ENCODE measurements at places on chromosomes 5 and 9.

- DNase-seq = no peak
Measured at GRCh38 chr9:123863164-123863855, 66.6 kb downstream of the DENND1A start.

GRCh38 chr5:62168506-62169281 is 137.3 kb upstream of the KIF2A start:
- DNase-seq = no peak

- DNase-seq = no peak
Measured at GRCh38 chr5:21765406-21765805, 1087.7 kb downstream of the CDH12 start.

- DNase-seq = no peak
Measured at GRCh38 chr5:103244398-103244797, 14.2 kb upstream of the MACIR start.

GRCh38 chr5:76427206-76428140 is 24.4 kb downstream of the IQGAP2 start:
- DNase-seq = no peak

DNA sequence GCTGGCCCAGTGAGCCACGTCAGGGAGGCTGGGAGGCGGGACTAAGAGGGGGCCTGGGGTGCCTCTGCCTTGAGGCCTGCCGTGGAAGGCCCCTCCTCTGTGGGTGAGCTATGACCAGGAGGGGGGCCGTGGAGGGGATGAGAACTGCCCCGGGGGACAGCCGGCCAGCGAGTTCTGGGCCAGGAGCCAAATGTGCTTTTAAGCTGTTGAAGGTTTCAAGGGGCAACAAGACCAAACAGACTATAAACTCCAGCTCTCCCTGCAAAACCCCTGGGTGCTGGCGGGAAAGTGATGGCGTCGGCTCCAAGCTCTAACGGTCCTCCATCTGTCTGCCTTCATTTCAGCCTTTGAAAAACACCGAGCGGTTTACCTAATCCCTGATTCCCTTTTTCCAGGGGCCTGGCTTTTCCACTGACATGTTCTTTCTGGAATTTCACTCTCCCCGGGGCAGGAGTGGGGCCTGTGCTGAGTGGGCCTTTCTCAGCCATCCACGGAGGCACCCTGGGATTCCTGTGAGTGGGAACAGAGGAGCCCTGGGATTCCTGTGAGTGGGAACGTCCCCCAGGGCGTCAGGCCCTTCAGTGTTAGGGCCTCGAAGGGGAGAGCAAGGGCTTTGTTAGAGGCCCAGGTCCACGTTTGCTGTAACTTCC is 65.6 kb downstream of the COL5A1 start:
- no peak for DNase-seq

DNA sequence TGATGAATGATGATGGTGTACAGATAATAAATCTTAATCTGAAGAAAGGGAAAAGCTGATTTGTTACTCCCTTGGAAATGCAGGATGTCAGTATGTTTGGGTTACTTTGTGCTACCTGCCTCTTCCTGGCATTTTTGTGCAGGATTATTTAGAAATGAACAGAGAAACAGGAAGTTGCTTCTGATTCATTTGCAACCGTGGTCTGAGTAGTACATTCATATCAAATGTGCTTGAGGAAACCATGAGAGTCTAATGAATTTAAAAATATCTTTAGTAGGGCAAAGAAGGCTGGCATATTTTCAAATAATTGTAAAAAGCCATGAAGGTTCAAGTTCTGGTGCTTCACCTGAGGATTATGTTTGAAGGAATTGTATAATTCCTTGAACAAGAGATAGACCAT is 391.6 kb downstream of the TMEM161B start:
- no peak for DNase-seq

GRCh38 chr5:37054391-37054790 is 177.8 kb downstream of the NIPBL start:
- no peak for DNase-seq

DNA sequence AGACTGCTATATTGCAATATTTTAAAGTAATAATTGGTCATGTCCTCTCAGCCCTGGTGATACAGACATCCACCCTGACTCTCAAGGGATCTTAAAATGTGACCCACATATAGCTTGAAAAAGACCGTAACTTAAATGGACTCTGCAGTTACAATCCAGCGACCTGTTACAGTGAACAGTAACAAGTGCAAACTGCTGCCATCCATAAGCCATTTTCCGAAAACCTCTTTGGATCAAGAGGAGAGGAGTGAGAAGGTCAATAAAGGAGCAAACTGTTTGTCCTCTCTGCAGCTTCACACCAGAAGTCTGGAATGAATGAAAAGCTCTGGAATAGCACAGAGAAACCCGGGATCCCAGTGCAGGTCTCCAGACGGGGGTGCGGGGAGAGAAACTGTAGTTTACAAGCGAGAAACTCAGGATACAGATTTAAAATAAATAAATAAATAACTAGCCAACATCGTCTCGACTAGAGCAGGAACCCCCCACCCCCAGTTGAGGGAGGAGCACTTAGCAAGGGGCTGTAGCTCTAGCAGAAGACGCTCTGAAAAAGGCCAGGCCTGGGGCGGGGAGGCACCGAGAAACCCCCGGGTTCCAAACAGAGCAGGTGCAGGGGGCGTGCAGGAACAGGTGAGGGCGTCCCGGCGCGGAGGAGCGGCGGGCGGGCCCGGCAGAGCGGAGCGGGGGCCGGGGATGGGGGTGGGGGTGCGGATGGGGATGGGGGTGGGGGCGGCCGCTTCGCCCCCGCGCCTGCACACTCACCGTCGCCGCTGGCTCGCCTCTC is 572 bp downstream of the ZDHHC21 start:
- no peak for DNase-seq

DNA sequence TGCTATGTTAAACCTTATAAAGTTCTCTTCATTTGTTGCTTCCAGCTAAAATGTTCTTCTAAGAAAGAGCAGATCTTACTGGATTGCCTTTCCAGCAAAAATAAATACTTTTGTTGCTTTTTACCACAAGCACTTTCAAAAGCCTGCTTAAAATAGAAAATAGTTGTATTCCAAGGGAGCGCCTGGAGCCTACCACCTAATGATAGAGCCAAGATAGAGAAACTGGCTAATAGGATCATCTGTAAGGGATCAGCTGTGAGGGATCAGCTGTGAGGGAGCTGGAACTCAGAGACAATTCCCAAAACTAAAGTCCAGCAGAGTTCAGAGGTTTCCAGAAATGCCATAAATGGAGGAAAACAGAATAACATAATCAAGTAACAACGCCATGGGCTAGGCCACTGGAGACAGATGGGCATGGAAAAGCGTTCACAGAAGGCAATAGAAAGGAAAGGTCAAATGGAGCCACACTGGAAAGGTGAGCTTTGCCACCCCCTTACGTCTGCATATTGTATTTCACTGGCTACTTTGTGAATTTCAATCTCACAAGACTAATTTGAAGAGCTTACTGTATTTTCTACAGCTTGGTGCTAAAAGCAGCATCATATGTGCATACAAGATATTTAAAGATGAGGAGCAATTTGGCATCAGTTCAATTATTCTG is 140.6 kb upstream of the TLE4 start:
- no peak for DNase-seq

DNA sequence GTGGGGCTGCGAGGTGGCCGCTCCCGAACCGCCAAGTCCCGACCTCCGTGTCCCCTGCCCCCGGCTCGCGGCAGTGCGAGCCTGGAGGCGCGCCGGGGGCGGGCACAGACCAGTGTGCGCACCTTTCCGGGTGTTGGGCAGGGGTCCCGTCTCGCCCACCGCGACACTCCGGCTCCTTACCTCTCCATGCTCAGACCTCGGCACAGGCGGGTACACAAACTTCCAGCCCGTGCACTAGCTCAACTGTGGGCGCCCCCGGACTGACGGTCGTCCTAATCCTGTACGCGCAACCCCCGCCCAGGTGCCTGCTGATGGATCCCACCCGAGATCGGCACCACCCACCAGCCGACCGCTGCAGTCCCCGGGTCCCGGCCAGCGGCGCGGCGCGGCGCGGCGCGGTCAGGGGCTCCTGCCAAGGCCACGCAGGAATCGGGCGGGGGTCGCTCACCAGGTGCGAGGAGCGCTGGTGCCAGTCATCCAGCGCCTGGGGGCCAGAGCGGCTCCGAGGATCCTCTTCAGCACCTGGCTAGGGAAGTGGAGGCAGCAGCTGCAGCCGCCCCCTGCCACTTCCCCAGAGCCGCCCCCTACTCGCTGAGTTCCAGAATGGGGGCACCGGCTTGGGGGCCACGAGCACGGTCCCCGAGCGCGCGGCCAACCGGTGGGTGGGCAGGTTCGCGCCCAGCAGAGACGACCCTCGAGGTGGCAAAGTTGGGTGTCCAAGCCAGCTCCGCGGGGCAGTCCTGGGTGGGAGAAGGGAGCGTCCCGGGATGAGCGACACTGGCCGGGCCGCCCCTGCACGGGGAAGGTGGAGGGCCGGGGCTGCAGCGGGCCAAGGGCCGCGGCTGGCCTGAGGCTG is 511 bp downstream of the SEMA5A start:
- DNase-seq = peak; percentile 65

DNA sequence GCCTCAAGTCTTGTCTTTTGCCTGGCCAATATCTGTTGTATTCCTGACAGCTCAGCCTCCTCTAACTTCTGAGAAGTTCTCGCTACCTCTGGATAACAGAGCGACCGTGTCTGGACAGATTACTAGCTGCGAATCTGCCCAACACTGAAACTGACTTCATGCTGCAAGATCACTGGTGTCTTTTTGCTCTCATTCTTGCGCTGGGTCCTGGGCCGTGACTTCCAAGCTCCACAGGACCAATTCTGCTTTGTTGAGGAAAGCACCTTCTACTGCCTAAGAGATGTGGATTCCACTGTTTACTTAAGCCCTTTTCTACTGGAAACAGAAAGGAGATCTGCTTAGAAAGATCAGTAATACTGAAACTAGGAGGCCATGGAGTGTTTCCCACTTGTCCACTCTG is 978.8 kb upstream of the DMAC1 start:
- DNase-seq = no peak

- no peak for DNase-seq
Measured at GRCh38 chr9:68522131-68522530, 18.6 kb downstream of the TMEM252 start.

DNA sequence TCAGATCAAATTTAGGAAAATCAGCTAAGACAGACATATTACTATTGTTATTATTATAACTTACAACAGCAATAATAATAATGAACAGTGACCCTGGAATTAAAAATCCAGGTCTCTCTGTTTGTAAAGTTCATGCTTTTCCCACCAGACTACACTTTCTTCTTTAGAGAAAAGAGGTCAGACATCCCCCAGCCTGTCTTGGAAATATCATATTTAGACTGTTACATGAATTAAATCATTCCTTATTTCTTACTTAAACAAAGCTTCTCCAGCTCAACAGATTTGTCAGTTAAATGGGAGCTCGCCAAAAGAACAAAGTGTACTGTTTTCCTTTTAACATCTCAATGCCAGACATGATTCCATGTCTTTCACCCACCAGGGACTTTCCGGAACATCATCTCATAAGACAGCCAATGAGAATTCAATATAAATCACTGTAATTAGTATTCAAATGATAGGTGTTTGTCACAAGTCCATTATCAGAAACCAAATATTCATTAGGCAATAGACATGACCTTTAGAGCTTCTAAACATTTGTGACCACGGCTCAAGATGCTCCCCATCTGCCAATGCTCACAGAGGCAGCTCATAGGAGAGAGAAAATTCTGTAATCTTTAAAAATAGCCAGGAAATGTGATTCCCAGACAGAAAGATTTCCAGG is 351.9 kb downstream of the ENC1 start:
- no peak for DNase-seq

DNA sequence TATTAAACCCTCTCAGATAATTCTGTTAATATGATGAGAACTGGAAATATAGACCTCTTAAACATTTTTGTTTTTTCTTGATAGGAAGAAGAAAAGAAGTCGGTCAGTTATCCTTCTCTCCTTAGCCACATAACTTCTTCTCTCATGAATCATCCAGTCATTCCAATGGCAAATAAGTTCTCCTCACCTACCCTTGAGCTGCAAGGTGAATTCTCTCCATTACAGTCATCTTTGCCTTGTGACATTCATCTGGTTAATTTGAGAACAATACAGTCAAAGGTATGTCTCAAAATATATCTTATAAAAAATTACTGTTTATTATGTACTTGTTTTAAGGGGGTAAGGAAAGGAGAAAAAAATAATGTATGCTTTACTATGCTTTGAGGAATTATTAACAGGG is 165.3 kb downstream of the MAN2A1 start:
- DNase-seq = no peak

DNA sequence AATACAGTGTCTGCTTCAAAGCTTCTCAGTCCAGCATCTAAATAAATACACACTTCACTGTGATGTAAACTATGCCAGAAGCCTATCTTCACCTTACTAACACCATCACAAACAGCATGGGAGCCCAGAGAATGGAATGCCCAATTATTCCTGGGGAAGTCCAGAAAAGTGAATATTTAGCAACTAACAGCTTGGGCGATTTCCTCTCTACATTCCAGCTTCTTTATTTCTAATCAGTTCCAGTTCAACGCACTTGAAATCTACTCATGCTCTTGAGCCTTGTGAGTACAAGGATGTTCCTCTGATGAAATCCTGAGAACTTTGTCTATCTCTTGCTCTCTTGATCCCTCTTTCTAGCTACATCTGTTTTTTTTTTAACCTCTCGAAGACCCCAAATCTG is 100.4 kb upstream of the C9orf72 start:
- no peak for DNase-seq

- DNase-seq = no peak
Measured at GRCh38 chr5:80078921-80079320, 43.8 kb downstream of the THBS4 start.

DNA sequence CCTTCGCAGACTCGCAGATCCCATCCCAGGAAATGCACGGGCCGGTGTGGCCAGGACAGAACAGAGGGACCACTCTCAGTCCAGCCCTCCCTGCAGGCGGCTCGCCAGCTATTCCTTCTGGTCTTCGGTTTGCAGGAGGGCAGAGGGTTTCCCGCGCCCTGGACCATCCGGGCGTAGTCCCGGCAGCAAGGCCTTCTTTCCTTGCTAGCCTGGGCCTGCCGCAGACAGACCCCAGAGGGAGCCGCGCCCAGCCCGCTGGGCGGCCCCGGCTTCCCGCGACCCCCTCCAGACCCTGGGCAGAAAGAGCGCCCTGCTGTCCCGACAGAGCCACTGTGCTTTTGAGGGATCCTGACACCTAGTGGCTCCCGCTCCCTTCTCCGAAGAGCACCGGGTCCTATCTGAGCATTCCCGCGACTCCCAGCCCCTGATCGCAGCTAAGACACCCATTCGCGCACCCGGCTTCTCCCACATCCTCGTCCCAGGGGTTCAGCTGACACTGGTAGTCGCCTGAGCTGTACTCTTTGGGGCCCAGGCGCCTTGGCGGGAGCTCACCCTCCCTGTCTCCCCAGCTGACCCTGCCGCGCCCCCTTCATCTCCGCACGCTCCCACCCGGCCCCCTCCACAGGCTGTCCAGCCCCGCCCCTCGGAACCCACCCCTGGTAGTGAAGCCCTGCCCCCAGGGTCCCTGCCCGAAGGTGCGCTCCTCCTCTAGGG is 1.1 kb downstream of the CFAP90 start:
- no peak for DNase-seq

Measured in ecto neural progenitor cell (in vitro differentiated cells).